ENCODE measurements at places on chromosomes 5 and 9. TPM values are rescaled to one million over a fixed set of nuclear protein-coding genes. Genes with fewer than 3 reads are reported as not detected.

DNA sequence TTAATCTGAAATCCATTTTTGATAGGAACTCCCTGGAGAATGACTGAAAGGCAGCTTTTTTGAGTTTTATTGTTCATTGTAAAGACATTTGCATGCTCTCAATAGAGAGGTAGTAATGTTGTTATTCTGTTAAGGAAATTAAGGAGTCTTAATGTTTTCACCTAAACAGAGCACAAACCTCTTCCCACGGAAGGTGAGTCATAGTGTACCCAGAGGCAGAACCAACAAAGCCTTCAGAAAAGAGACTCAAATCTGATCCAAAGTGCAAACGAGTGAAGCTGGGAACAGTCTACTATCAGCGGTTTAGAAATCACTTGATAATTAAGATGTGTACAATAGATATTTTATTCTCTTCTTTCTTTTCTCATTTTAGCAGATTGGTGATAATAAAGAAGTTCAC is 470.5 kb downstream of the PLK2 start:
- no peak for DNase-seq

DNA sequence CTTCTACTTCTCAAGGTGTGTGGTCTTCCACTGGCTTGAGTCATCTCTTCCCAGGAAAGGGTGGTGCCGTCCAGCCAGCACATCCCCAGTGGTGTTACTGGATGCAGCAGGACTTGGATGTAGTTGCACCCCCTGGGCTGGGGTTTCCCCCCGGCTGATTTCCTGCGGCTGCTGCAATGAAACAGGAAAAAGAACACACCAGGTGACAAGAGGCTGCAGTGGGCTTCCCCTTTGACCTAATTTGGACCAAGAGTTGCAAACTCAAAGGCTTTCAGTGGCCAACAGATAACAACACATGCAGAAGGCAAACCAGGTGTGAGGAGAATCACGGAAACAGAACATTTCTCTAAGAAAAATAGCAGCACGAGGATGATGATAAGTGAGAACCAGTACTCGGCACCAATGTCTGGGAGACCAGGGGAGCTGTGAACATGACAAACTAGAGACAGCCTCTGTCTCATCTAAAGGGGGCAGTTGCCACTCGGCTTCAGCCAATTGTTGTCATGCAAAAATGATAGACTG is 83.7 kb downstream of the PDE6A start:
- no peak for DNase-seq

GRCh38 chr5:140267559-140268018 is 35.3 kb downstream of the PFDN1 start:
- no peak for DNase-seq

FBN2 gene
- total RNA-seq, result 0.82 TPM

PCDHB9 gene
- total RNA-seq, result 4.2 TPM

CYLC2 gene
- total RNA-seq, result not detected

Data from prostate gland (tissue), 2 donors.